ENCODE measurements at places on chromosomes 12 and 14. TPM values are rescaled to one million over a fixed set of nuclear protein-coding genes. Genes with fewer than 3 reads are reported as not detected.

The CFAP54 gene
- total RNA-seq, result 2.9 TPM

The ANKS1B gene
- 32.4 TPM for total RNA-seq

The HEATR5A gene
- 43.9 TPM for total RNA-seq

The TAS2R9 gene
- not detected for total RNA-seq

The LRP1-AS gene
- not detected for total RNA-seq

The ARHGEF40 gene
- total RNA-seq, result 33.7 TPM

DNA sequence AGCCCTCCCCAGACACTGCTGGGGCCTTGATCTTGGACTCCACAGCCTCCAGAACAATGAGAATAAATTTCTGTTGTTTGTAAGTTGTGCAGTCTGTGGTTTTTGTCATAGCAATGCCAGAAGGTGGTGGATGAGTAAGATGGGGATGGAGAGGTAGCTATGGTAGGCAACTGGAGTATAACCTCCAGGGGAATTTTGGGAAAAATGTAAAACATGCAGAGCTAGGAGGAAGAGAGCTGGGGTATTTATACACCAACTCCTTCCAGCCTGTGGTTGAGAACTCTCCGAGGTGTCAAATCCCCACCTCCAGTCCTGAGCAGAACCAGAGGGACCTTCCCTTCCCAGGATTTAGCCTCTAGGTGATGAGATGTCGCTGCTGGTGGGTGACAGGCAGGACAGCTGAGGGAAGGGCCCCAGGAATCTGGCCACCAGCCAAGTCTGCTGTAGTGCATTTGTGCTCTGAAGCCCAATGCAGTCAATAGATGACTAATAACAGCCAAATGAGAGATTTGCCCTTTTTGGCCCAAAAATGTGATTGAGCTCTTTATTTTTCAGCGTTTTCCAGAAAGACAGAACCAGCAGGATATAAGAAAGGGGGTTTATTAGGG lies 19.1 kb upstream of the CEP170B start:
- no peak for DNase-seq
- peaks cover 17% of the 10 kb centered on the region for H3K27me3 ChIP-seq
- H3K36me3 ChIP-seq, result no peaks in the 10 kb centered on the region
- H3K4me1 ChIP-seq, result peaks cover 2% of the 10 kb centered on the region
- no peak overlapping the region for H3K4me3 ChIP-seq
- H3K27ac ChIP-seq, result no peak overlapping the region

- peaks cover 9% of the 10 kb centered on the region for H3K4me1 ChIP-seq
- DNase-seq, result no peak
- no peak overlapping the region for H3K4me3 ChIP-seq
- H3K27ac ChIP-seq, result peak overlapping the region; percentile 29
Measured at GRCh38 chr12:27260746-27261145, 16.7 kb downstream of the STK38L start.

- DNase-seq, result no peak
- H3K27ac ChIP-seq, result no peak overlapping the region
- no peak overlapping the region for H3K4me3 ChIP-seq
- no peaks in the 10 kb centered on the region for H3K27me3 ChIP-seq
- no peaks in the 10 kb centered on the region for H3K4me1 ChIP-seq
Measured at GRCh38 chr12:108576660-108577234, 14.4 kb downstream of the ISCU start.

GRCh38 chr12:45208604-45209487 lies 7.0 kb upstream of the ANO6 start:
- H3K4me1 ChIP-seq, result no peaks in the 10 kb centered on the region
- no peak overlapping the region for H3K4me3 ChIP-seq
- H3K27me3 ChIP-seq, result no peaks in the 10 kb centered on the region
- DNase-seq, result no peak

GRCh38 chr14:32201816-32202490 lies at the start of gene RNU6-7:
Gene RNU6-7, plus strand, starts transcription at chr14:32202045.
- no peaks in the 10 kb centered on the region for H3K4me1 ChIP-seq
- DNase-seq, result peak; percentile 22
- peak within 1 kb of the TSS; percentile 92 for H3K27ac ChIP-seq
- no peaks in the 10 kb centered on the region for H3K27me3 ChIP-seq
- H3K36me3 ChIP-seq, result no peaks in the 10 kb centered on the region
- H3K4me3 ChIP-seq, result peak within 1 kb of the TSS; percentile 75

DNA sequence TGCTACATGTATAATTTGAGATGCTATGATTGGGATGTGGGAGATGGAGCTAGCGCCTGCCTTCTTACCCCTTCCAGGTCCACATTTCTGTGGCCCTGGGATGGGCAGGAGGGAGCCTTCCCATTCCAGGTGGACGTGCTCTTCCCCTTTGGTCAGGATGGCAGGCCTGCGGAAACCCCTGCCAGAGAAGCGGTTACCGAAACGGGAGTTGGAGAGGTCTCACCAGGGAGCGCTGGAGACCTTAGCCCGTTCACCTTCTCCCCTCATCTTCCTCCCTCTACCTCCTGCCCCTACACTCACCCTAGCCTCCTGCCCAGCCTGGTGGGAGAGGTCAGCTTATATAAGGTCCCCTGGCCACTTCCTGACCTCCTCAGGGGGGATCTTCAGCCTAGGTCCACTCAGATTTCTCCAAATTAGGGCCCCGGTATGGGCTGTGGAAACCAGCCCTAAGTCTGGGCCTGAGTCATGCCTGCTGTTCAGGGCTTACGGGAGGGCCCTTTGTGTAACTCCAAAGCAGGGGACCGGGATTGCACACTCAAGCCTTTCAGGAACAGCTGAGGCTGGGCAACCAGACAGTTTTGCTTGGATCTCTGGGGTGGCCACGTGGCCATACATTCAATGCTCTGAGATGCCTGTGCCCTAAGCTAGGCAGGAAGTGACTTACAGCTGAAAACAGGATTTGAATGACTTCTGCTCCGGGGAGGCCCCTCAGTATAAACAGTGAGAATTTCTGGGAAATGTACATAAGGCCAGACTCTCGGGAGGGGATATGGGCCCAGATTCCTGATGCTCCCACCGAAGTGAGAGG lies 10.2 kb upstream of the MEG3 start:
- H3K36me3 ChIP-seq, result no peaks in the 10 kb centered on the region
- no peaks in the 10 kb centered on the region for H3K4me1 ChIP-seq

- no peak overlapping the region for H3K4me3 ChIP-seq
- H3K27ac ChIP-seq, result peak overlapping the region; percentile 44
- no peaks in the 10 kb centered on the region for H3K36me3 ChIP-seq
- DNase-seq, result no peak
- no peaks in the 10 kb centered on the region for H3K27me3 ChIP-seq
Measured at GRCh38 chr12:12365931-12366431, 9.1 kb downstream of the BORCS5 start.

GRCh38 chr12:99954724-99955123 lies 30.0 kb downstream of the ANKS1B start:
- no peaks in the 10 kb centered on the region for H3K4me1 ChIP-seq
- DNase-seq, result no peak
- no peak overlapping the region for H3K4me3 ChIP-seq
- no peaks in the 10 kb centered on the region for H3K36me3 ChIP-seq
- H3K27me3 ChIP-seq, result no peaks in the 10 kb centered on the region
- no peak overlapping the region for H3K27ac ChIP-seq
